Kidney glomerular epithelial cell (primary cell): ENCODE measurements at places on chromosomes 1 and 21.

GRCh38 chr1:9426291-9426711 lies 113.0 kb upstream of the SLC25A33 start:
- no peak for DNase-seq

GRCh38 chr1:193569983-193570269 lies 383.5 kb upstream of the B3GALT2 start:
- DNase-seq: no peak

GRCh38 chr1:81192647-81193642 lies 607.8 kb upstream of the ADGRL2 start:
- no peak for DNase-seq

GRCh38 chr21:21688889-21689288 lies 690.7 kb downstream of the NCAM2 start:
- DNase-seq: no peak

GRCh38 chr1:97089173-97089572 lies 367.6 kb downstream of the PTBP2 start:
- no peak for DNase-seq
